ENCODE measurements at places on chromosomes 11 and 22.
A peak's percentile ranks its signal among the peaks of the same experiment; 100 is the strongest.

- no peak for DNase-seq
Observed at GRCh38 chr11:14908214-14908880, 16.3 kb upstream of the CYP2R1 start.

DNA sequence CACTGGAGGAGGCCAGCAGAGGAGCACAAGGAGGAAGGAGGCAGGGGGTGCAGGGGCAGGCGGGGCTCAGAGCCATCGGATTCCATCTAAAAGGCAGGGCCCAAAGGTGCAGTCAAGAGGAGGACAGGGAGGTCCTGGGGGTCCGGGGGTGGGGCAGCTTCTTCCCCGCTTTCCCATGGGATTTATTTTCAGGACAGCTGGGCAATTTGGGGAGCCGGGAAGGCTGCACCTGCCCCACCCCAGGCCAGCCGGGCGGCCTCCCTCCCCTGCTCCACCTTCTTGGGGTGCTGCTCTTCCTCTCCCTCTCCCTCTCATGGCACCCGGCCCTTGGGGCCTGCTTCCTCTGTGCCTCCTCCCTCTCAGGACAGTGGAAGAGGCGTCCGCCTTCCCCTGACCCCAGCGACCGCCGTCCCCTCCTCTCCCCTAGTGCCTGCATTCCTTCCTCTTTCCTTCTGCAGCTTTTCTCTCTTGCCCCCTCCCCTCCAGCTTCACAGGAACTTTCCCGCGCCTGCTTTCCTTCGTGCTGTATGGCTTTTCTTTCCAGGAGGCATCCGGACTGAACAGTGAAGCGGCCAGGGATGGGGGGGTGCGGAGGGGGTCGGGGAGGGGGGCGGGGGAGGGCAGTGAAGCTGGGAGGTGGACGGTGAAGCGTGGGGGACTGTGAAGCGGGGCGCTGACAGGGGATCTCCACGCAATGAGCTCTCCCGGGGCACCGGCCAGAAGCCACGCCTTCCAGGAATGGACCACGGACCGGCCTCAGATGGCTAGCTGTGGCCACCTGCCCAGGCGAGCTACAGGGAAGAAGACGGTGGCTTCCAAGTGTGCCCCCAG is 26.9 kb downstream of the APOBEC3H start:
- DNase-seq: no peak

GRCh38 chr11:62445314-62445740 is 26.5 kb downstream of the SCGB1A1 start:
- no peak for DNase-seq

GRCh38 chr11:12161137-12161536 is 50.7 kb downstream of the MICAL2 start:
- DNase-seq: no peak

- DNase-seq: no peak
Observed at GRCh38 chr11:100730266-100730665, 43.2 kb downstream of the ARHGAP42 start.

GRCh38 chr11:3865388-3866193 is 10.1 kb downstream of the STIM1 start:
- DNase-seq: no peak

- no peak for DNase-seq
Observed at GRCh38 chr22:40397396-40397795, 27.0 kb downstream of the SGSM3 start.

DNA sequence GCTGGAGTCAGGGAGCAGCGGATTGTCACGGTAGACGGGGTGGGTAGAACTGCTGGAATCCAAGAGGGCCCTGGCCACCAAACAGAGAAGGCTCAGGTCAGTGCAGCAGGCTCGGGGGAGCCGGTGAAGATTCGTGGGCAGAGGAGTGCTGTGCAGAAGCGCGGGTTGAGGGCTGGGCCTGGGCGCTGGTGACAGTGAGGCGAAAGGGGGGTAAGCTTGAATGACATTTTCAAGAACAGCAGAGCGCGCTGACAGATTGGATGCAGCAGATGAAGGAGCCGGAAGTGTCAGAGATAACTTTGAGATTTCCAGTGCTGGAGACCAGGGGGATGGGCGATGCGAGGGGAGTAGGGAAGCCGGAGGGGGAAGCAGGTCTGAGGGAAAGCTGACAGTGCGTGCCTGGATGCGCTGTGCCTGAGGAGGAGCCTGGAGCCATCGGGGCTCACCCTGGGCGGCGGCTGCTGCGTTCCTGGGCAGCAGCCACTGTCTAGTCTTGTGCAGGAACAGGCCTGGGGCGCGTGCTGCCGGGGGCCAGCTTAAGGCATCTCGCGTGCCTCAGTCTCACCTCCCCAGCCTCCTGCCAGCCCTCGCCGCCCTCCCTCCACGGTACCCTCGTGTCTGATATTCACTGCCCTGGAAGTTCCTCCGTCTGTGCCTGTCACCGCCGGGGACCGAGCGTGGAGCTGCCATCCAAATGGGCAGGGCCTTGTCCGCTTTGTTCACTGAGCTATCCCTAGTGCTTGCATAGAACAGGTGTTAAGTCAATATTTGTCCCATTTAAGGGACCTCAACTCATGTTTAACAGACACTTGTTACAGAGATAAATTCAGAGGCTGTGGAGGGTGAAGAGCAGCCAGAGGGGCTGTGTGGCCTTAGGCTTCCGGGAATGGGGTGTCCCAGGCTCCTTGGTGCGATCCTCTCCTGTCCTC is 5.2 kb downstream of the GRIK4 start:
- DNase-seq: no peak

DNA sequence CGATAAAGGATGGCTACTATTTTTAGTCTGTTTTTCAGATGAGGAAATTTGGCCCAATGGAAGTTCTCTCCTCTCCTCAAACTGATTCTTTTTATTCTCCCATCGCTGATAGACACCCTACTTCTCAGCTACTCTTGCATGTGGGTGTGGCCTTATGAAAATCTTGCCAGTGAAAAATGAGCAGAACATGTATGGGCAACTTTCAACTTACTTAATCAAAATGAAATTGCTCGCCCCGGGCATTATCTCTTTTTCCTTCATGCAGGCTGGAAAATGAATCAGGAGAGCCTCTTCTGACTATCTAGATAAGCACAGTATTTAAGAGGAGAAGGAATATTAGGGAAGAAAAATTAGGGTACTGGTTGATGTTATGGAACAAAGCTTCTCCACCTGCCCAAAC is 2354.7 kb upstream of the RAG2 start:
- no peak for DNase-seq

DNA sequence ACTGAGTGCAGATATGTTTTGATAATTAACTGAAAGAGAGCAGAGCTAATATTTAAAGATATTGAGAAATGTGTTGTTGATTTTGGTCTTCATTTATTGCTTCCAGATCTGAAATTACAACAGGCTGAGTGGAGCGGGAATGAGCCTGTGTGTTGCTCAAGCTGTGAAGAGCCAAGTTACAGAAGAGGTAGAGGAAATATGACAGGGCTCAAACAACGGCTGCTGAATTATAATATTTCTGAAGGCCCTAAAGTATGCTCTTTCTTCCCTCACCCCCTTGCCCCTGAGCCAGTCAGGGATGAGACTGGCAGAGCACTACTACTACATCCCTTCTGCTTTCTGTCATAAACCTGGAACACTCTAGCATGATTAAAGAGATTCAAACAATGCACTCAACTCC is 115.6 kb downstream of the FANCF start:
- no peak for DNase-seq

- peak; percentile 34 for DNase-seq
Observed at GRCh38 chr11:86183694-86184093, 60.9 kb upstream of the EED start.

- DNase-seq: no peak
Observed at GRCh38 chr11:112793416-112793815, 167.8 kb upstream of the NCAM1 start.

- no peak for DNase-seq
Observed at GRCh38 chr22:46909237-46910030, 147.0 kb downstream of the TBC1D22A start.

DNA sequence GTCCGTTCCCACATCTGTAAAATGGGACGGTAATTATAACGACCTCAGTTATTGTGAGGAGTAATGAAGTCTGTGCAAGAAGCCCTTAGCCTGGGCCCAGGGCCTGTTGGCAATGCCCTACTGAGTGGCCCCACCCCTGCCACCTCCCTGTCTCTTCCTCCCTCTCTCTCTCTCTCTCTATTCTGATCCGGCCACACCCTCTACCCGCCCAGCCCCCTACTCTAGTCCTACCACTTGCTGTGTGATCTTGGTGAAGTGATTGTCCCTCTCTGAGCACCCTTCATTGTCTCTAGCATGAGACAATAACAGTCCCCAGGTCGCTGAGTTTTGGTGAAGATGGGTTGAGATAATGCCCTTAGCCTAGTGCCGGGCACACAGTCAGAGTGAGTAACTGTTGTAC is 7.4 kb upstream of the SEC14L6 start:
- no peak for DNase-seq

GRCh38 chr22:45460288-45461109 is 42.2 kb upstream of the FBLN1 start:
- no peak for DNase-seq

DNA sequence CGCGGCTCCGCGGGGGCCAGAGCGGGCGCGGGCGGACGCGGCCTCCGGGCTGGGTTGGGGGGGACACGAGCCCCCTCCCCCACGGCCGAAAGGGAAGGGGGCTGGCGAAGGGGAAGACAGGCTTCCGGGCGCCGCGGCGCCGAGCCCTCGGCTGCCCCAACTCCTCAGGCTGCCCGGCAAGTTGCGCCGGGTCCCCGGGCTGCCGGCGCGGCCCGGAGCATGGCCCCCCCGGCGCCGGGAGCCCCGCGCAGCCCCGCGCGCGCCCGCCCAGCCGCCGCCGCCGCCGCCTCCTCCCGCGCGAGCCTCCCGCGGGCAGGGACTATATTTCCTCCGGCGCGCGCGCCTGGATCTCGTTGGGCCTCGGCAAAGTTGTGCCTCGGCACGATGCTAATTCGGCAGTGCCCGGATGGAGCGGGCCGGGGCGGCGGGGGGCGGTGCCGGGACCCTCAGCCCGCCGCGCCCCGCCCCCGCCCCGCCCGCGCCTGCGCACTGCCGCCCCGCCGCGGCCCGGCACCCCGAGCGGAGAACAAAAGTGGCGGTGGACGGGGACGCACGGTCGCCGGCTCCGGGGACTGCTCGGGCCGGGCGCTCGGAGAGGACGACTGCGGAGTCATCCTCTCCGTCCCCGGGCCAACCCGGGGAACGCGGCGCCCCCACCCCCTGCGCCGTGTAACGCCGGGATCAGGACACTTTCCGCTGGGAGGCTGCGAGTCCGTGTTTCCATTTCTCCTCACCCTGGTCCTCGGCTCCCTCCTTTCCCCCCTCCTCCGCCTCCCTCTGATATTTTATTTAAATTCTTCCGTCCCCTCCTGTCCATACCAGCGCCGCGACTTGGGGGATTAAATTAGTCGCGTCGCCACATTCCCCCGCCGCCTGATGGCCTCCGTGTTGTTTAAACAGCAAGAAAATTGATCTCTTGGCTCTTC is at the start of gene PHF21B:
TSS of gene PHF21B (minus strand) at position 400 of the 926 bp plus-strand sequence. CDS start 456 bp downstream, outside the sequence.
- peak; percentile 27 for DNase-seq
